T47D (cell line): ENCODE measurements at places on chromosomes 3 and 15.

DNA sequence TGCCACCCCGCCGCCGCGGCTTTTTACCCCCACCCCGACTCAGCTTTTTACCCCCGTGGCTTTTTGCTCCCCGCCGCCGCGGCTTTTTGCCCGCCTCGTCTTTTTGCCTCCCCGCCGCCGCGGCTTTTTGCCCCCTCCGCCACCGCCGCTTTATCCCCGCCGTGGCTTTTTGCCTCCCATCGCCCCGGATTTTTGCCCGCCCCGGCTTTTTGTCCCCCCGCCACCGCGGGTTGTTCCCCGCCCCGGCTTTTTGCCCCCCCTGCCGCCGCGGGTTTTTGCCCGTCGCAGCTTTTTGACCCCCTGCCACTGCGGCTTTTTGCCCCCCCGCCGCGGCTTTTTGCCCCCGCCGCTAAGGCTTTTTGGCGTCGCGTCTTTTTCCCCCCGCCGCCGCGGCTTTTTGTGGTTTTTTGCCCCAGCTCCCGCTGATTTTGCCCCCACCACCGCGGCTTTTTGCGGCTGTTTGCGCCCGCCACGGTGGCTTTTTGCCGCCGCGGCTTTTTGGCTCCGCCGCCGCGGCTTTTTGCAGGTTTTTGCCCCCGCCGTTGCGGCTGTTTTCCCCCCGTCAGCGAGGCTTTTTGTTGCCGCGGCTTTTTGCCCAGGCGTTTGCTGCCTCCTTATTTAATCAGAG, 597.2 kb downstream of the GOLGA6L6 start:
- DNase-seq, result no peak

DNA sequence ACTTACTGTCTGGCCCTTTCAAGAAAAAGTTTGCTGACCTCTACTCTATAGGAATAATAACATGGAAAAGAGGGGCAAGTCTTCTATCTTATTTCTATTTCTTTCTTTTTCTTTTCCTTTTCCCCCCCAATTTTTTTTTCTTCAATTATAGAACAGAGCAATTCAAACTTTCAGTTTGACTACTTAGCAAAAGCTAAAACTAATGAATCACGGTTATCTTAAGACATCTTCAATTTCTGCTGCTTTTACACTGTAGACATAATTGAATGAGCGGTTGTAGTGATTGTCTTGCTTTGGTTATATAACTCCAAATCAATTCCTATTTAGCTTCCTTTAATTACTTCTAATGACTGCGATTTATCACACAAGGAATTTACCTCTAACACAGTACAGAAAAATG, 74.3 kb upstream of the P2RY1 start:
- no peak for DNase-seq

DNA sequence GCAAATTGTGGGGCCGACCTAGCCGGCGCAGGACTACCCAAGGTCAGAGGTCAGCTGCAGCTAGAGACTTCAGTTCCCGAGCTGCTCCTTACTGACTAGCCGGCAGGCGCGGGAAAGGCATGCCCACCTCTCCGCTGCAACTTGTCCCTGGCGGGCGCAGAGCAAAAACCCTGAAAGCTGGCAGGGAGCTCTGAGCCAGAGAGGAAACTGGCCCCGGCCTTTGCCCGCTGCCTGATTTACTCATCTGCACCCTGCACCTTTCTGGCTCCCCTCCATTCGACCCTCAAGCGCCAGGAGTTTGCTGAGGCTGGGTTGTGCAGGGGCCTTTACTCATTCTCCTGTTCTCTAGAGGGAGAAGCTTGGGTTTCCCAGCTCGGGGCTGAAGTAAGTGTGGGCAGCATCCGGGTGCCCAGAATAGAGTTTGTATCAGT, 1.5 kb downstream of the ZIC4 start:
- no peak for DNase-seq

GRCh38 chr3:64167351-64167750, 57.9 kb downstream of the PRICKLE2 start:
- DNase-seq, result no peak

DNA sequence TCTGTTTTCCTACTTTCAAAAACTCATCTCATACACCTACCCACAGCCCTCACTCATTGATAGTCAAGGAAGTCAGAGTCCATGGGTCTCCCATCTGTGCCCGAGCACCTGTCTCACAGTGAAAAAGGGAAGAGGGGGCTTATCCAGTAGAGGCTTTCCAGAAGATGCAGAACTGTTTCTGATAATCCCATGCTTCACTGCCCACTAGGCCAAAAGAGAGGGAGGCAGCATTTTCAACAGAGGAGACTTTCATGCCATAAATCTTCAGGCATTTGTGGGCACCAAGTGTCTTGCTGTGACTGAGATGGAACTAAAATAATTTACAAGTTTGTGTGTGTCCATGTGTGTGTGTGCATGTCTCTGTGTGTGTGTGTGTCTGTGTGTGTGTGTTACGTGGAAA, 117.9 kb upstream of the PHLDB2 start:
- DNase-seq, result no peak

DNA sequence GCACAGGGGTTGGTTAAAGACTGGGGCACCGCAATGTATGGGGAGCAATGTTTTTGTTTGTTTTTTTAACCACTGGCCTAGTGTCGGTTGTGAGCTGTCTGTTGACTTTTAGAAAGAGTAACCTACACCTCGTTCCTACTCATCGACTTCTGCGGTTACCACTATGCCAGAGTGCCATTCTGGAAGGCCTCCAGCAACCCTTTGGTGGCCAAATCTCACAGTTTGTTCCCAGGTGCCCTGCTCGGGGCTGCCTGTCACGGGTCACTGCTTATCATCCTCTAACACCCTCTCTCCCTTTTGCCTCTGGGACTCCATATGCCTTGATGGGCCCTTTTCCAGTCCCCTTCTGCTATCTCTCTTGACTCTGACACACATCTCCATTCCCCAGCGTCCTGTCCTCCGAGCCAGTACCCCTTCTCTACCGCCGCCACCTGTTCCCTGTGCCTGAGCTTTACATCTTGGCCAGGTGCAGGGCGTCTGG, 290.4 kb upstream of the C2CD4B start:
- peak; percentile 17 for DNase-seq

DNA sequence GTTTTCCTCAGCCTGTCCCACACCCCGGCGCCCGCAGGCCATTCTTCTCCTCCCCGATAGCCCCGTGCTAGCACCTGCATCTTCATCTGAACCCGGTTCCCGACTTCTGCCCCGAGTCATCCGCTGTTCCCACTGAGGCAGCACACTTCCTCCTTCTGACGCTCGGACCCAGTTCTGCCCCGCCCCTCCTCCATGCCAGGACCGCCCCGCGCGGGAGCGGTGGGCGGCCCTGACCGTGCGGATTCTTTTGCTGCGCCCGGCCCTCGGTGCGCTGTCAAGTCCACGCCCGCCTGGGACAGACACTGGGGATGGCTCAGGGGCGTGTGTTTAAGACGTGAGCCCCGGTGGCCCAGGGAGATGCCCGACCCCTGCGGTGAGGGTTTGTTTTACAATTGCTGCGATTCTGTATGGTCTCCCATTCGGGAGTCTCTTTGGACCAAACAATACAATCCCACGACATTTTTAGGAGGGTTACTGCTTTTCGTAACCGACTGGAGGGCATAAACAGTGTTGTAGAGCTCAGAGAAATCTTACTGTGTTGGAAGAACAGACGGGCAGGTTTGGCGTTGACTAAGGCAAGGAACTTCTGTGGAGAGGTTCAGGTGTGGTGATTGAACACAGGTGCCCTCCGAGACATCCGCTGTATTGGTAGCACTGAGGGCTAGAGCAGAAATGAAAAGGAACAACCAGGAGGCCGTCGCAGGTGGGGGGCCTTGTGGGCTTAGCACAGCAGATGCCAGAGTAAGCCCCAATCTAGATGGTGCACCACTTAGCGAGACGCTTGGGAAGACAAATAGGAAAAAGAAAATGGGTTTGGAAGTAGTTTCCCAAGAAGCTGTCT, 716 bp downstream of the PTPN23 start:
- DNase-seq, result peak; percentile 89

DNA sequence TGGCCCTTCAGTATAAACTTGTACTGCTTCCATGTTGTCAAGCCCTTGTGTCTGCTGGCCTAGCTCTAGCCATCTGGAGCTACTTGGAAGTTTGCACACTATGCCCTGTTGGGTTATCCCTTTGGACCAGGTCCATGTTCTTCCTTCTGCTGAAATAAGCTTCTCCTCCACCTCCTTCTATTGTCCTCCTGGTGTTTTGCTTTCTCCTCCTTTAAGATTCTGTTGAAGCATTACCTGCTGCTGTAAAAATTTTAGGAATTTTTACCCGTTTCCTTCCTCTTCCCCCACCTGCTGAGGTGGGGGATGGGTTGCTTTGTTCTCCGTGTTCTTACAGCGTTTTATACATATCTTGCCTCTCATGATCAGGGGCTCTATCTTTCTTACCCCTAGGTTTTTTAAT, 51.7 kb downstream of the SH3GL3 start:
- no peak for DNase-seq

DNA sequence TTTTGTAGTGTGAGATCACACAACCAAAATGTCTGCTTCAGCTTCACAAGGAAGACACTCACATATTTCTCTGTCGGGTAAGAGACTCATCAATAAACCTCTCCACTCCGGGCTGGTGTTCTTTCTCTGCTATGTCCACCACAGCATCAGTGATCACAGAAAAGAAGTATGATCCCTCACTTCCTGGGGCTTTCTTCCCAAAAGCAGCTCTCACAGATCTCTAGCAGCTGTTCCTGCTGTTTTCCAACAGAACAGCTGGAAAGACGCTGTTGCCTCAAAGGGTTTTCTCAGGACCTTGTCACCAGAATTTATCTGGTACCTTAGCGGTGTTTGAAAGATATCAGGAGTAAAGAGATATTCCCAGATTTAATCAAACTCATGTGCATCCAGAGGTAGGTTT, 46.4 kb downstream of the GATM start:
- DNase-seq, result no peak
